Peyer's patch (tissue), 4 donors: ENCODE measurements at places on chromosomes 1 and 21. TPM values are rescaled to one million over a fixed set of nuclear protein-coding genes. Genes with fewer than 3 reads are reported as not detected.

GRCh38 chr1:3003941-3004270, 17.4 kb upstream of the ACTRT2 start:
- DNase-seq, result no peak

- DNase-seq, result no peak
These were observed 101.1 kb downstream of the RAVER2 start for GRCh38 chr1:64845831-64846425.

GRCh38 chr1:184467295-184467694, 80.5 kb downstream of the C1orf21 start:
- DNase-seq, result no peak

DNA sequence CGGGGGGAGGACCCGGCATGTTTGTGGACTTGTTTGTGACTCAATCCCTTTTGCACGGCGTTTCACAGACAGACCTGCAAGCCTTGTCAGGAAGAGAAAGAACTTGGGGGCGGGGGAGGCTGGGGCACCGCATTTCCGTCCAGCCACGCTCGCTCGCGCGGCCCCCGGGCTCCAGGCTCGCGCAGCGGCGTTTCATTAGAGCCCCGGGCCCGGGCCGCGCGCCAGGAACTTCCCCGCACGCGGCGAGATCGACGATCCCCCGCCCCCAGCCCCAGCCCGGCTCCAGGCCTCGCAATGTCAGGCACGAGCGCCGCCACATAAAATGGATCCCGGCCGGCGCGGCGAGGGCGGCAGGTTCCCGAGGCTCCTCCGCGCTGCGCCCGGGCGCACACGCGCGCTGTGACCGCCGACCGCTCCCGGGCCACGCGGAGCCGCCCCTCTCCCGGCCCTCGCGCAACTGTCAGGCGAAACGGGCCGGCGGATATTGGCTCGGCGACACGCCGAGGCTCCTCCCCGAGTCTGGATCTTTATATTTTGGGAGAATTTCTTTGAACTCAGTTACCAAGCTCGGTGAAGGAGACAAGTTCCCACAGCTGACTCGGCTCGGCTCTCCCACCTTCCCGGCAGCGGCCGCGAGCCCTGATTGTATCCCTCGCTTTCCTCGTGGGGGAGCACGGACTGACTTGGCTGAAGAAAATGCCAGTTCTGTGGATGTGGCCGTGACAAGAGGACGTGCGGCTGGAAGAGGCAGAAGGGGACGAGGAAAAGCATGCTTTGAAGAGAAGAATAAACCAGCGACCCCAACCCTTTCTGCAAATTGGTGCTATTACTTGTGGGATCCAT, at the start of gene KIF26B:
KIF26B (plus strand) TSS at position 557 of the 843 bp plus-strand sequence. CDS start 440 bp downstream, outside the sequence.
- peak; percentile 56 for DNase-seq

Gene TAS1R3
- total RNA-seq, result 2.1 TPM

DNA sequence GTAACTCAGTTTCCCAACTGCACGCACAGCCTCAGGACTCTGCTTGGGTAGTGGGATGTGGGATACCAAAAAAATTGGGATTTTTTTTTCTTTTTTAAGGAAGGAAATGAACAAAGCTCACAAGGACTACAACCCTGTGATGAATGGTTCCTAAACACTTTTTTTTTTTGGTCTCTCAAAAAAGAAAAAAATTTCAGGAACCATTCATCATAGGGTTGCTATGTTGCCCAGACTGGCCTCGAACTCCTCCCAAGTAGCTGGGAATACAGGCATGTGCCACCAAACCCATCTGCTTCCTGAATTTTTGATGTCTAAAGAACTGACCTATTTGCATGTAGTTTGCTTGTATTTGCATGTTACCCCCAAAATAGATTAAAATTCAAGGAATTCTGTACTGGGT, 6.8 kb downstream of the MINDY1 start:
- DNase-seq, result no peak

Gene NPL
- total RNA-seq, result 2.3 TPM

GRCh38 chr21:44805226-44805625, 3.6 kb upstream of the UBE2G2 start:
- DNase-seq, result no peak

DNA sequence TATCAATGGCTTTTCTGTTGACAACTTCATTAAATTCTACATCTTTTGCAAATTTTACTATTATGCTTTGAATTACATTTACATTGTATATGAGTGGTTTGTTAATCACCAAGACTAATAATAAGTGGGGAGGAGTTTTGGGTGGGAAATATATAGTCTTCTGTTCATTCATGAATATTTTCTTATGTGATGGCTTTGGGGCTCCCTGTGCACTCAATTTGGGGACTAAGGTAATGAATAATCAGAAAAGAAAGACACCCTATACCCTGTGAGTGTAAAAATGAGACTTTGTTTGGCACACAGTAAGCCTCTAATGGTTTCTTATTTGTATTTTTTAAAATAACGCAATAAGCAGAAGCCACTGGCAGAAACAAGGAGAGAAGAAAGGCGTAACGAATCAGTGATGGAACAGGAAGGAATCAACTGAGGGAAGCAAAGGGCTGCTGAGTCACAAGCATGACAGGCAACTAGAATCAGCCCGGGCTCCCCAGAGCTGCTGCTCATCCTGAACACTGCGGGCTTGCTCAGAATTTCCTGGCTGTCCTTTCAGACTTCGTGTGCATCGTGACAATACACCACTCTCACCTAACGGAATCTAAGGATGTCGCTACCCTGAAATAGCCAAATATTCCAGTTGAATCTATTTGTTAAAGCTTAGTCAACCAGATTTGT, 20.8 kb upstream of the RGS2 start:
- no peak for DNase-seq

Gene OBSCN
- 47.8 TPM for total RNA-seq
